Stimulated activated CD4-positive, alpha-beta T cell treated with anti-CD3 and anti-CD28 coated beads, TNF-alpha, amount 100 ng/mL, for 48 hours (primary cell): ENCODE measurements at places on chromosomes 7 and 10.

DNA sequence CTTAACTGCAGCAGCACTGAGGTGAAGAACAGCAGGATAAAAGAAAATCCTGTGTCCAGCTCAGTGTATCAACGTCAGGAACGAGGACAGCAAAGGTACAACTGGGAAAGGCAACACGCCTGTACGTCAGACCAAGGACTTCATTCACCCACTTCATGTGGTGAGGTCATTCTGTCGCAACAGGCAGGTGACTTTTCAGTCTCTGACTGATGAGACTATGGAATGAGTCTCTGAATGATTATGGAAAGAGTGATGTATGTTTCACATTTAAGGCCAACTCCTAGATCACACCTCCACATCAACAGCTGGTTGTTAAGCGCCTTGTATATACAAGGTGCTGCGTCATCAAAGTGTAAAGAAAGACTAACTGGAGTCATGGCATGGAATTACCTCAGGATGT, 297.6 kb upstream of the SP8 start:
- DNase-seq, result no peak

- no peak for DNase-seq
Observed at GRCh38 chr7:33422825-33423645, 293.7 kb downstream of the BBS9 start.

- DNase-seq, result no peak
Observed at GRCh38 chr10:24349379-24350001, 140.6 kb downstream of the KIAA1217 start.

GRCh38 chr7:43041105-43041504, 71.3 kb upstream of the HECW1 start:
- DNase-seq, result no peak

DNA sequence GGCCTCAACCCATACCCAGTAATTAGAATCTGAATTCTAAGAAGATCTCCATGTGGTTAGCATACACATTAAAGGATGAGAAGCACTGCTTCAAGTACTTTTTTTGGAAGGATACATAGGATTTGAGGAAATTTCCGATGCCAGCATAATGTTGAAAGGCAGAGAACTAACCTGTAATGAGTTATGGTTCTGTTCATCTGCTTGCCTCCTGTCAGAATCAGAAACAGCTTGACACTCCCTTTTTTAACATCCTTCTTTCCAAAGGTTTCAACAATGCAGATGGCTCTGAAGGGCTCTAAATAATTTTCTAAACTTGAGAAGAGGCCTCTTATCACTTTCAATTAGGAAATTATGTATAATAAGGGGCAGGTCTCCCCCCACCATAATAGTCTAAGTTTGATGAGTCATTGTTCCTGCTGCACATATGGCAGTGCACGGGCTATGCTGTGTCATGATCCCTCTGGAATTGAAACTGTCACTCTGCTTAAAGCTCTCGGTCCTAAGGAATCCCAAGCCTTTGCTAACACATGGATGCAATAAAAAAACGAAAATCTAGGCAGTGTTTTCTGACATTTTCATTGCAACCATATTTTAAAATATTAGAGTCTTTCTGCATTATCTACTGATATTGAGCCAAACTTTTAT, 291.2 kb upstream of the FZD1 start:
- no peak for DNase-seq

DNA sequence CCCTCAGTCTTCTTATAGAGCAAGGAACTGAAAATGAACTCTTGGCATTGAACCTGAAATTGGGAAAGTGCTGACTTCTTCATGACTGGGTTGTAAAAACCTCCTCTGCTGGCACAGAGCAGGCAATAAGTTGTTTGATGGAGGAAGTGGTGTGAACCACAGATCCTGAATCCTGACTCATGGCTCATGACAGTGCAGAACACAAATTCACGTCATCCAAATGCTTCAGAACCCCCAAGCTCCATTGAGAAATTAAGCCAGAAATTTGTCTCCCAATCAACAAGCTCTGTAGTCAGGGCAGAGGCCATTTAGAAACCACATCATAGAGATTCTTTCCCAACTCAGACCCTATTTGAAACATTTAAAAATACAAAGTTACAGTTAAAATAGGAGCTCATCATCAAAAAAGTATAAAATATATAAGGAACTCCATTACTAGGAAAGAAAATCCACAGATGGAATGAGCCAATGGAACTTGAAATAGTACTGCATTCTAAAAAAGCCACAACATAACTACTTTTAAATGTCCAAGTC, 10.3 kb upstream of the STK17A start:
- DNase-seq, result no peak

GRCh38 chr7:137882806-137883205, 36.0 kb upstream of the DGKI start:
- DNase-seq, result no peak

DNA sequence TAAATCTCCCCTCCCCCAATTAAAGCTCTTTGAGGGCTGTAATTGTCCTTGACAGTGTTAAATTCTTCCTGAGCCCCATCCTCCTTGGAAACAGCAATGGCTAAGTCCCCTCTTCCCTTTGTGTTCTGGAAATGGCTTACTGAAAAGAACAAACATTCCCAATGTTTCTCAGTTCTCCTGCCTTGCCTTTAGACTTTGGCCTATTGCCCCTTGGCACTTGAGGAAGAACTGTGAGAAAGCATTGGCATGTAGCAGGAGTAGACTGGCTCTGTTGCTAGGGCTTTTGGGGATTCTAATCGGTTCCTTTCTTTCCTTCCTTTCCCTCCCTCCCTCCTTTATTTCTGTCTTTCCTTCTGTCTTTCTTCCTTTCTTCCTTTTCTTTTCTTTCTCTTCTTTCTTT, 463.3 kb upstream of the PODXL start:
- DNase-seq, result no peak

GRCh38 chr7:132739271-132739955, 163.1 kb upstream of the PLXNA4 start:
- no peak for DNase-seq

DNA sequence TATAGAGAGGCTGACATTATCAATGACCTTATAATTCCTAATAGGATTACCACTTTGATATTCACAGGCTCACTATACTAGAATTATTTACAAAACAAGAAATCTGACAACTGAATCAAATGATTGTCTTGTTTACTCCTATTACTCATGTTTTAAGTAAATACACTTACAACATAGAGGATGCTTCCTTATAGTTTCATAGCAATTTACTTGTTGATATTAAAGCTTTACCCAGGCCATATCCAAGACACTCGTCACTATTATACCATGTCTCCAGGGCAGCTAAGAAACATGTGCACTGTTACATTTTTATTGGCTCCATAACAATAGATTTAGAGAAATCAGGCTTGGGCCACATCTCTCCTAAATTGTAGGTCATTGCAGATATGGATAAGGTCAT, 276.9 kb downstream of the HGF start:
- DNase-seq, result no peak

- no peak for DNase-seq
Observed at GRCh38 chr7:66315192-66315591, 110.1 kb downstream of the TPST1 start.

- DNase-seq, result no peak
Observed at GRCh38 chr7:91424371-91424770, 160.1 kb downstream of the FZD1 start.

DNA sequence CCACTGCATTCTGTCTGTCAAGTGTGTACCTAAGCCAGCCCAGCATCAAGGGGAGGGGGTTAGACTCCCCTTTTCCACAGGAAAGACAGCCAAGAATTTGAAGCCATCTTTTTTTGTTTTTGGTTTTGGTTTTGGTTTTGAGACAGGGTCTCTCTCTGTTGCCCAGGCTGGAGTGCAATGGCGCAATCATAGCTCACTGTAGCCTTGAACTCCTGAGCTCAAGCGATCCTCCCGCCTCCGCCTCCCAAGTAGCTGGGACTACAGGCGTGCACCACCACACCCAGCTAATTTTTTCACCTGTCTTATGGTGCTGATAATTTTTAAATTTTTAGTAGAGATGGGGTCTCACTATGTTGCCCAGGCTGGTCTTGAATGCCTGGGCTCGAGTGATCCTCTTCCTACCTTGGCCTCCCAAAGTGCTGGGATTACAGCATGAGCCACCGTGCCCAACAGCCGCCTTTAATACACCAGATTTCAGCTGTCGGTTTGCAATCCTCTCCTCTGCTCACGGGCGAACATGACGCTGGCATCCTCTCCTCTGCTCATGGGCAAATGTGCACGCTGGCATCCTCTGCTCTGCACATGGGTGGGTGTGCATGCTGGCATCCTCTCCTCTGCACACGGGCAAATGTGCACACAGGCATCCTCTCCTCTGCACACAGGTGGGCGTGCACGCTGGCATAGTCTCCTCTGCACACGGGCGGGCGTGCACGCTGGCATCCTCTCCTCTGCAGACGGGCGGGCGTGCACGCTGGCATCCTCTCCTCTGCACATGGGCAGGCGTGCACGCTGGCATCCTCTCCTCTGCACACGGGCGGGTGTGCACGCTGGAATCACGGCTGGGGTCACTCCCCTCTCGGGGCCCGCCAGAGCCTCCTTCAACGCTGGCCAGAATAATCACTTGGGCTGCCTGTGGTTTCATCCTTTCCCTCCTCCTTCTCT, 56.0 kb upstream of the PDGFA start:
- DNase-seq, result no peak

GRCh38 chr7:87253589-87254087, 34.1 kb upstream of the TMEM243 start:
- DNase-seq, result no peak

GRCh38 chr10:20988357-20988983, 91.4 kb upstream of the NEBL start:
- DNase-seq, result no peak

DNA sequence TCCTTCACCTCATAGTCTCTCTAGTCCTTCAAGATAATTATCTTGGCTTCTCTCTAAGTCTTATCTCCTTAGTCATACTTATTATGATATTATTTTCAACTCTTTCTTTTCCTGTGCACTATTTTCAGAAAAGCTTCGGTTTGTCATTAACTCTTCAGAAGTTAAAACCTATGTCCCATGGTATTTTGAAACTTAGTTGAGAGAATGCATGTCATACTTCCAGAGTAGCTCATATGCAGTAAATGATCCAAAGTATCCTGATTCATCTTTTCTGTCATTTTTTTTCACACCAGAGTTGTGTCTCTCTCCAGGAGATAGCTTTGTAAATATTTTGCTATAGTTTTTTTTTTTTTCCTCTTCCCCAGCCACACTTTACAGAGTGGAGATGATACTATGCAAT, 1008.6 kb downstream of the NRG3 start:
- DNase-seq, result no peak

GRCh38 chr10:108848046-108848445, 1075.3 kb downstream of the XPNPEP1 start:
- no peak for DNase-seq

- no peak for DNase-seq
Observed at GRCh38 chr7:98224701-98225181, 13.5 kb downstream of the BHLHA15 start.

DNA sequence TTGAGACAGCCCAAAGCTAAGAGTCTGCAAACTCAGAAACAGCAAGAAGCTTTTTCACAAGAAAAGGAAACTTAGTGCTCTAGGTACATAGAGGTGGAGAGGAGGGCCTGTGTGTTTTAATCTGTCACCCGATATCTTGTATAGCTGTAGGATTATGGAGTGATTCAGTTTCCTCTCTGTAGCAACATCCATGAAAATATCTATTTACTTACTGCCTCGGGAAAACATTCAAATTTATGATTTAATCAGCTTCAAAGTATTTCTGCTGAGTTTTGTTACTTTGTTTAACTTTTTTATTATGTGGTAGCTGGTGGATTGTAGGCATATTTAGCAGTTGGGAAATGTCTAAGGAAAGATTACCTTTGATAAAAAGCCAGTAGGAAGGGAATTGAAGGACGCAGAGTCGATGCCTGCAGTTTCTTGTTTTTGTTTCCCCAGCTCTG, 292.0 kb downstream of the CCDC3 start:
- DNase-seq, result no peak

- DNase-seq, result no peak
Observed at GRCh38 chr10:96017191-96017687, 26.1 kb upstream of the CCNJ start.

- DNase-seq, result no peak
Observed at GRCh38 chr10:12271210-12271540, 75.2 kb downstream of the CDC123 start.

GRCh38 chr7:3607847-3608246, 306.8 kb downstream of the SDK1 start:
- DNase-seq, result no peak

GRCh38 chr10:75103881-75104686, 7.4 kb upstream of the SAMD8 start:
- no peak for DNase-seq

- no peak for DNase-seq
Observed at GRCh38 chr10:21090609-21091082, 193.5 kb upstream of the NEBL start.
